ENCODE measurements at places on chromosomes 11 and 22.

DNA sequence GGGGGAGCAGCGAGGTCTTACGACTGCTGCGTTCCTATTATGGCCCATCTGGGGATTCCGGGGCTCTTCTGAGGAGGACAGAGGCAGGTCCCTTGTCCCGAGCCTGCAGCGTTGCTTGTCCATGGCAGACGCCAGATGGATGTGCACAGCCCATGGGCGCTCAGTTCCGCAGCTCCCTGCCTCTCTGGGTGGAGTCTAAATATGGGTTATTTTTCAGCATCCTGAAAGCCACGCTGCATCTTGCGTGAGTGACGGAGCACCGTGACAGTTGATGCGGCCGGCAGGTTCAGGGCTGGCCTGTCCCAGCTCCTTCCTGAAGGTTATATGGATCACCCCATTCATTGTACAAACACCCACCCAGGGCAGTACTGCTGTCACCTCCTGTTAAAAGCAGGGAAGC, 1169.4 kb downstream of the BRD1 start:
- no peak for DNase-seq

GRCh38 chr22:23246982-23247766, 66.9 kb downstream of the BCR start:
- peak; percentile 61 for DNase-seq

DNA sequence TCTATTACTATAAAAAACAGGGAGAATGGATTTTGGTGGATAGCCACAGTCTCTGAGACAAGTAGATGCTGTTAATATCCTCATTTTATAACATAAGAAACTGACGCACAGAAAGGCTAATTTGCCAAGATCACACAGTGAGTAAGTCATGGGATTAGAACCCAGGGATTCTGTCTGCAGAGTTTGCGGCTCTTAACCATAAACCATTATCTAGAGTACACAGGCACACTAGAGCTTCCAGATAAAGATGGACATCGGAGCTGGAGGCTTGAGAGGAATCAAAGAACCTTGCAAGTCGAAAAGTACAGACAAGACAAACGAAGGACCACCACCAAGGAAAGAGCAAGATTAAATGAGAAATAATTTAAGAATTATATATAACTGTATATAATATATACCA, 11.3 kb downstream of the LGALS12 start:
- DNase-seq, result no peak

DNA sequence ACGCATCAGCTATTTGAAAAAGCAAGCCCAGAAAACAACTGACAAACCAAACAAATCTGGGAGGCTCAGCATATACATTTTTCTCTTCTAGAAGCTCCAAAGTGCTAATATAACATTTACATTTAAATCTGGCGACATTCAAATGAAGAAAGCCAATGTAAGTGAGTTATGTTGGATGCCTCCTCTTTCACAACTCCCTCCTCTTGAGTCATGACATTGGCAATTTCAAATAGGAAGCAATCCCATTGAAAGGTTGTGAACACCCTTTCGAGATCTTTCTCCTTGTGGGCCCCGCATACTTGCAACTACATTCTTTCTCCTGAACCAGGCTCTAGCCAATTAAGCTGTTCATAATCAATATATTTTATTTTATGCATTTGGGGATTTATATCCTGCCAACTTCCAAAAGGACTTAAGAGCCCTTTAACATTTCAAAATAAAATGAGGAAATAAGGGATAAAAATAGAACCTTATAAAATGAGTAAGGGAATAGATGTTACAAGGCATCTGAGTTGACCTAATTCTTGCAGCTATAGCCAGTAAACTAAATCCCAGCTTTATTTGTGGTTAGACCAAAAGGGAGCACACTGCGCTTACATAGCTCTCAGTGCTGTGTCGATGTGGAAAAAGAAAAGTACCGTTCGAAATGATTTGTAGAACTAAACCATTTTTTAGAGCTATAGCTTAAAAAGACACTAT, 129.5 kb upstream of the SESN3 start:
- no peak for DNase-seq

GRCh38 chr11:73114110-73114834, 27.8 kb downstream of the FCHSD2 start:
- no peak for DNase-seq

Measured in NCI-H2029 treated with DMSO at 0.1 percent for 48 hours (cell line).